ENCODE measurements at places on chromosomes 12 and 14. TPM values are rescaled to one million over a fixed set of nuclear protein-coding genes. Genes with fewer than 3 reads are reported as not detected.
A peak's percentile ranks its signal among the peaks of the same experiment; 100 is the strongest.

GALNT9 gene
- total RNA-seq: 10.8 TPM

DNA sequence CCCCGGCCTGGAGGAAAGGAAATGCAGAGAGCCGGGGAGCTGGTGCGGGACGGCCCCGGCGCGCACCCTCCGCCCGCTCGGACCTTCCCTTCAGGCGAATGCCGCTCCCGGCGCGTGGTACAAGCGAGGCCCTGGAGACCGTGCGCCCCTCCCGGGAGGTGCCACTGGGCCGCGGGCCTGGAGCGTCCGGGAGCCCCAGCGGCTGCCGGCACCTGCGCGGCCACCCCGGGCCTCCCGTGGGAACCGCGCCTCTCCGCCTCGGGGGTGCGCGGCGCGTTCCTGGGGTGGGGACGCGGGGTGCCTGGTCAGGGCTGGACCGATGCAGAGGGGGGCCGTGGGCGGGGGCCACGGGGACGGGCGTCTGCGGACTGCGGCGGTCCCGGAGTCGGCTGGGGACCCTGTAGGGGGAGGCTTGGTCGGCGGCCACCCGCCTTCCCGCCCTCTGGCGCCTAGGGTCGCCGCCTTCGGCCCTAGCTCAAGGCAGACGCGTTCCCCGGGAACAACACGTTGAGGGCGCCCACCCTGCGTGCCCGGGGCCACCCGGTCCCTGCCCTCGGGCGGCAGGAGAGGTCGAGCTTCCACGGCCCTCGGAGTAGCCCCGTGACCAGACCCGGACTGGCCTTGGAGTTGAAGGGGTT is 599 bp downstream of the PAPLN start:
- peak overlapping the region; percentile 55 for H3K4me3 ChIP-seq
- no peak for DNase-seq
- H3K36me3 ChIP-seq: no peaks in the 10 kb centered on the region

GRCh38 chr12:19643635-19644034 is 204.3 kb downstream of the AEBP2 start:
- H3K27me3 ChIP-seq: no peaks in the 10 kb centered on the region
- no peak overlapping the region for H3K4me3 ChIP-seq
- DNase-seq: no peak
- H3K36me3 ChIP-seq: no peaks in the 10 kb centered on the region

DNA sequence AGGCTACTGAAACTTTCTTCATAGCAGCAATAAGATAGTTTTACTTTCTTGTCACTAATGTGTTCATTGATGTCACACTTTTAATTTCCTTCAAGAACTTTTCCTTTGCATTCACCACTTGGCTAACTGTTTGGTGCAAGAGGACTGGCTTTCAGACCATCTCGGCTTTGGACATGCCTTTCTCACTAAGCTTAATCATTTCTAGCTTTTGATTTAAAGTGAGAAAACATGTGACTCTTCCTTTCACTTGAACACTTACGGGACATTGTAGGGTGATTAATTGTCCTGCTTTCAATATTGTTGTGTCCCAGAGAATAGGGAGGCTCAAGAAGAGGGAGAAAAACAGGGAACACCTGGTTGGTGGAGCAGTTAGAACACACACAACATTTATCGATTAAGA is 41.9 kb downstream of the IFNG start:
- DNase-seq: no peak
- no peak overlapping the region for H3K27ac ChIP-seq
- H3K27me3 ChIP-seq: no peaks in the 10 kb centered on the region
- no peak overlapping the region for H3K4me3 ChIP-seq
- no peaks in the 10 kb centered on the region for H3K4me1 ChIP-seq

Measured in right atrium auricular region (tissue), 2 donors.